ENCODE measurements at places on chromosomes 13 and 19. TPM values are rescaled to one million over a fixed set of nuclear protein-coding genes. Genes with fewer than 3 reads are reported as not detected.

MUC16 gene
- total RNA-seq, result not detected

BRME1 gene
- 5.1 TPM for total RNA-seq

ACER1 gene
- total RNA-seq, result 0.84 TPM

PCDH9 gene
- total RNA-seq, result 0.03 TPM
